ENCODE measurements at places on chromosomes 6 and 20. TPM values are rescaled to one million over a fixed set of nuclear protein-coding genes. Genes with fewer than 3 reads are reported as not detected.

Gene FAM217A
- not detected for total RNA-seq

Gene NKX2-2
- not detected for total RNA-seq

Gene NHLRC1
- total RNA-seq = 1.6 TPM

Gene DLK2
- 7.0 TPM for total RNA-seq

Gene MUC22
- total RNA-seq = 0.02 TPM

Gene MATN4
- 0.07 TPM for total RNA-seq

Gene PNLDC1
- total RNA-seq = 0.05 TPM

Gene GTSF1L
- not detected for total RNA-seq

Gene DPM1
- total RNA-seq = 97.3 TPM

Gene FAM83B
- total RNA-seq = 0.03 TPM

Gene DLL1
- total RNA-seq = 0.18 TPM

Gene C2
- total RNA-seq = 0.30 TPM

Gene HLA-DQB2
- not detected for total RNA-seq

Gene MMUT
- 6.9 TPM for total RNA-seq

Gene RIMS1
- total RNA-seq = not detected

Gene LAMA2
- 0.48 TPM for total RNA-seq
